Nucleus accumbens (tissue), 56 donors: ENCODE measurements at places on chromosomes 4 and X.
A peak's percentile ranks its signal among the peaks of the same experiment; 100 is the strongest.

- DNase-seq: no peak
Measured at GRCh38 chrX:112822892-112823291, 17.7 kb downstream of the AMOT start.

DNA sequence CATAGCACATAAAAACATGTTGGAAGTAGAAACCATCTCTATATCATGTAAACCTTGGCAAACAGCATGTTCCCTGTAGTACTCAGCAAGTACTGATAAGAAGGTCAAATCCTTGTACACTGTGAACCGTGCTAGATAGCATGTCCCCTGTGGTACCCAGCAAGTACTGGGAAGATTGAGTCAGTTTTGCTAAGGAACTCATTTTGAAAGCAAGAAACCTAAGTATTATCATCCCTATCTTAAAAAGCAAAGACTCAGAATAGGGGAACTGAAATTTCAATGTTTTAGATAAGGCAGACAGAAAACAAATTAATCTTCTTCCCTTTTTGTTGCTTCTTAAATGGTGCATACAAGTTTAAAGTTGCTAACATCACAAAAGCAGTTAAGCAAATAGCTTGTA, 180.2 kb downstream of the RBM46 start:
- DNase-seq: no peak

- DNase-seq: no peak
Measured at GRCh38 chr4:132383571-132384199, 765.4 kb upstream of the PCDH10 start.

DNA sequence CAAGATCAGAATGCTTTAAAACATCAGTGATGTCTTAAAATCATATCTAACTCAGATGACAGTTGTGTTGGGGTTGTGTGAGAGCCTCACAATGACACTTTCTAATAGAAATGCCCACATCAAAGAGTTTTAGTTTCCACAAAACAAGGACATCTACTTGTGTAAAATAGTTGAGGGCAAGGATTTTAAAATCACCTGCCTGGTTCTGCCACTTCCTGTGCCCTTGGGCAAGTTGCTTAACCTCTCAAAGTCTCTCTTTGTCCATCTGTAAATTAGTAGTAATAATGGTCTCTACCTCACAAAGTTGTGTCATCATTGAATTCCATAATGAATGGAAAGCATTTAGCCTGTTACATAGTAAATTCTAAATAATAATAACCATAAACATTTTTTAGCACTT, 41.9 kb upstream of the RELL1 start:
- no peak for DNase-seq

DNA sequence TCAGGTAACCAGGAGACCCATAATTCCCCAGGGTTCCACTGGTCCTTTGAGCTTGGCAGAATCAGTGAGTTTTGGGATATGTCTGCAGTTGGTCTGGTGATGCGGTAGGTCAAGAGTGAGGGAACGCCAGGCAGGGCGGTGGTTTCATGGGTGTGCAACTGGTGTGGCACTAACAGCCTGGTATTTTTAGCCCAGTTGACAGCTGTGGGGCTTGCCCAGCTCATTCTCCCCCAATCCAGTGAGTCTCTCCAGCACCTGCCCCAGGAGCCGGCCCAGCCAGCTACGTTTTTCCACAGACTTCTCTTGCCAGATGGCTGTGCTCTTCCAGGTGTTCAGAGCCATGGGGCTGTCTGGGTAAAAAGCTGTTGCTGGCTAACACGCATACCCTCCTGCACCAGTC, 1019.9 kb downstream of the CCSER1 start:
- DNase-seq: no peak

DNA sequence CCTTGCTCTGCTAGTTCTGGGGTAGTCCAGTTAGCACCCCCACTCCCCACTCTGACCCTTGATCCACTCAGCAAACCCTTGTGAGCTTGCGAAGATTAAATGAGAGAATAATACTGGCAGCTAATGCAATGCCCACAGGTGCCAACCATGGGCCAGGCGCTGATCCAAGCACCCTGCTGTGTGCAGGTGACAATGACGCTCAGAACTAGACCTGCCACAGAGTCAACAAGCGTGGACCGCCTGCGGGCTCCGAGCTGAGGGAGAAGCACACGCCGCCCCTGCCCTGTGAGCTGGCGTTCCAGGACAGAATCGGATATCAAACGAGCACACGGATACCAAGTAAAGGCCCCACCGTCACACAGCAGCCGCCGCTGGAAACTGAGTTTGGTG, 129.2 kb downstream of the FAM53A start:
- no peak for DNase-seq

GRCh38 chr4:48698029-48698971, 81.8 kb downstream of the FRYL start:
- no peak for DNase-seq

DNA sequence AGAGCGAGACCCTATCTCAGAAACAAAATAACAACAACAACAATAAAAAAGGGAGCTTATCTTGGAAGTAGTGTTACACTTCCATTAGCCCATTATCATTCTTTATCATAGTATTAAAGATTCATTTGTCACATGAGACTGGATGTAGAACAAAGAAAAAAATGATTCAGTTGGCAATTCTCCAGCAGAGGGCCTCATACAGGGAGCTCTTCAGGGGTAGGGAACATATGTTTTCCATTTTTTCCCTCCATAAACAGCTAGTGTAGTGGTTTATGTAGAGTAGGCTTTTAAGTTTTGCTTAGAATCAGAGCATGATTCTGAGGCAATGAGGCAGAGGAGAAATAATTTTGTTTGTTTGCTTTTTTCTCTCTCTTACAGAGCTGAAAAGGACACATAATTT, 5.8 kb downstream of the CPE start:
- DNase-seq: no peak

DNA sequence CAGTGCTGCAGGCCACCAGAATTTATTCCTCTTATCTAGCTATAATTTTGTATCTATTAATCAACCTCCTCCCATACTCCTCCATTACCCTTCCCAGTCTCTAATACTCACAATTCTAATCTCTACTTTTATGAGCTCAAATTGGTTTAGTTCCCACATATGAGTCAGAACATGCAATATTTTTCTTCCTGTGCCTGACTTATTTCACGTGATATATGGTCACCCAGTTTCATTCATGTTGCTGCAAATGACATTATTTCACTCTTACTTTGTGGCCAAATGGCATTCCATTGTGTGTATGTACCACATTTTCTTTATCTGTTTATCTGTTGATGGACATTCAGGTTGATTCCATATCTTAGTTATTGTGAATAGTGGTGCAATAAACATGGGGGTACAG, 483.5 kb downstream of the ACTRT1 start:
- no peak for DNase-seq

DNA sequence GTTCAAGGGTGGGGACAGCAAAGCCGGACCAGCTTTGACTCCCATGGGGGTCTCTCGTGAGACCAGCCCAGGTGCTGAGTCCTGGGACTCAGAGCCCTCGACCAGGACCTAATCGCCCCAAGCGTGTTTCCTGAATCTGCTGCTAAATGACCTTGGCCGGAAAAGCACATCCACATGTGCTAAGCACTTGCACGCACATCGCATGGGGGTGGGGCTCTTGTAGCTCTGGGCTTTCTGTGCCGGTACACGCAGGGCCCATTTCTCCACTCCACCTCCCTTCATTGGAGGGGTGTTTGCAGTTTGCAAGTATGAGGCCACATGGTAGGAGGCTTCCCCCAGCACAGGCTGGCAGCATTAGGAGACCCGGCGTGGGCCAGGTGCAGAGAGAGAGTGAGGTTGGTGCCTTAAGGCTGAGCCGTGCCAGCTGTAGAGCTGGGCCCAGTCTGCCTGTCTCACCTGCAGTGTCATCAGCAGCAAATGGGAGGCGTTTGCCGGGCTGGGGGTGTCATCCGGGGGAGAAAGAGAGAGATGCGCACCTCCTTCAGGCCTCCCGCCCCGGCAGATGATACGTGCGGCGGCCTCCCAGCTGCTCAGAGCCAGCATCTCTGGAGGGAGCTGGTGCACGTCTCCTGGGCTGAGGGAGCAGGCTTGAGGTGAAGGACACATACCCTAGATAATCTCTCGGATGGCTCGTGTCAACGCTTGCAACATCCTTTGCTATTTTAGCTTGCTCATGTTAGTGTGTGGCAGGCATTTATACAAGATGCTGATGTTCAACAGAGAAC, 45.2 kb upstream of the CLCN4 start:
- peak; percentile 23 for DNase-seq

DNA sequence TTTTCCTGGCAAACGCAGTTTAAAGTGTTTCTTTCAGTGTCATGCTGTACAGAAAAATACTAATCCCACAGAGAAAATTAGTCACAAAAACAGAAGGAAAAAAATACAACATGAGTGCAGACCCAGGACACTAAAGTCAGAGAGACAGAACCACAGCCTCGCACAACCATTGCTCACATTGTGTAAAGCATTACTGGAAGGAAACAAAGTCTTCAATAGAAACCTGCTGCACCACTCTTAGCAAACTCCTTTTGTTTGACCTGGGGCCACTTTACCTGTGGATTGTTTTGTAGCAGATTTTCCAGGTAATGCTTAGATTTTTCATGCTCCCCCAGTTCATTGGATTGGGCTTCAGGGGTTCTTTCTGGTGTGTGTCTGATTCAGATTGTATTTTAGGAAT, 131.8 kb upstream of the TMLHE start:
- no peak for DNase-seq

DNA sequence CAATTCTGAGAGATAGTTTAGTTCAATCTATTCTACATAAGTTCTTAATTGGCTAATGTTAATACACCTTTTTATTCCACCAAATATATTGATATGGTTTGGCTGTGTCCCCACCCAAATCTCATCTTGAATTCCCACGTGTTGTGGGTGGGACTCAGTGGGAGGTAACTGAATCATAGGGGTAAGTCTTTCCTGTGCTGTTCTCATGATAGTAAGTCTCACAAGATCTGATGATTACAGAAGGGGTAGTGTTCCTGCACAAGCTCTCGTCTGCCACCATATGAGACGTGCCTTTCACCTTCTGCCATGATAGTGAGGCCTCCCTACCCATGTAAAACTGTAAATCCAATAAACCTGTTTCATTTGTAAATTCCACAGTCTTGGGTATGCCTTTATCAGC, 11.3 kb downstream of the PPA2 start:
- no peak for DNase-seq

GRCh38 chrX:110421500-110422455, 63.1 kb downstream of the RTL9 start:
- no peak for DNase-seq

DNA sequence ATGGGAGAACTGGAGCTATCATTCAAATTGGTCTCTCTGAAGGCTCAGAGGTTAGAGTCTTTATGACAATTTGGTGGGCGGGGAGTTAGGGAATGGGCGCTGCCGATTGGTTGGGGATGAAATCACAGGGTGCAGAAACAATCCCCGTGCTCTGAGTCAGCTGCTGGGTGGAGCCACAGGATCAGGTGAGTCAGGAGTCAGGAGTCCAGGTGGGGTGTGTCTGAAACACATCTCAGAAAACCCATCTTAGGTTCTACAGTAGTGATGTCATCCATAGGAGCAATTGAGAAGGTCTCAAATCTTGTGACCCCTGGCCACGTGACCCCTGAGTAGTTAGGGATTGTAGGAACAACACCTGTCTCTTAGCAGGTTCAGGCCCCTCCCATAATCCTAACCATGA, 41.6 kb upstream of the TLR3 start:
- no peak for DNase-seq

DNA sequence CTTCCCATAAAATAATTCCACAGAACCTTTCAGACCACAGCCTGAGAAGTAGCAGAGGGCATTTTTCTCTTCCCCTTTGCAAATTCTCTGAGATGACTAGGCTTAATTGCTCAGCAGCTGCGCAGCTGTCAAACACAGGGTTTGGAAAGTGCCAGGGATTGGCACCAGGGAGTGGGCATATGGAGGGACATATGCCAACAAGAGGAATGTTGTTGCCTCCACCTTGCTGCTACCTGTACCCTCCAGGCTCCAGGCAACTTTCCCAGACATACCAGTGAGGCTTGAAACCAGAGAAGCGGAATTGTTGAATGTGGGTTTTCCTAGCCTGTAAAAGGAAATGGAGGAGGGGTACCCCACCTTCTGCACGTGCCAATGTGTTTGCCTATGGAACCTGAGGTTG, 256.2 kb upstream of the GPR101 start:
- no peak for DNase-seq

GRCh38 chrX:41553688-41554087, 106.5 kb downstream of the NYX start:
- DNase-seq: no peak

GRCh38 chr4:110953898-110954297, 331.0 kb upstream of the PITX2 start:
- DNase-seq: no peak

DNA sequence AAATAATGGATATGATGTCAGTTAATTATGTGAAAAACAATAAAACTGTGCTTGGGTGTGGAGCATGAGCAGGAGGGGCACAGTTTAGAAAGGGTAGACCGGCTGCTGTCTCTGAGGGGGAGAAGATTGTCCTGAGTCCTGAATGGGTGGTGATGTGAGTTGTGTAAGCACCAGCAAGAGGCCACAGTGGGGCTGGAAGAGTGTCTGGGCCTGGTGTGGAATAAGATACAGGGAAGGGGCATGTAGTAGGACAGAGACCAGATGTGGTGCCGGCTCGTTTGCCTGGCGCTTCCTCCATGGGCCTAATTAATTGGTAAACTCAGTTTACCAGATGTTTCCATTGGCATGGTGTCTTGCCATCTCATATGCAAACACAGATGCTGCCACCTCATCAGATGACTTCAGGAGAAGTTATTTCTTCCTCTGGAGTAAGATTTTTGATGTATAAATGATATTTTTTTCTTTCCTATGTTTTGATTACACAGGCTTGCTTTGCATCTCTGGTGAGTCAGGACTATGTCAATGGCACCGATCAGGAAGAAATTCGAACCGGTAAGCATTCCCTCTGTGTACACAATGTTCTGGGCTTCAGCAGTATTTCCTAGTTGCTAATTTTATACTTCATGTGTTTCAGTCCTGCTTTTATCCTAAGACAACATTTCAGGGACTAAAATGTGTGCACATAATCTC, 5.1 kb downstream of the MED28 start:
- no peak for DNase-seq

- no peak for DNase-seq
Measured at GRCh38 chr4:164509951-164510350, 244.0 kb upstream of the SMIM31 start.

DNA sequence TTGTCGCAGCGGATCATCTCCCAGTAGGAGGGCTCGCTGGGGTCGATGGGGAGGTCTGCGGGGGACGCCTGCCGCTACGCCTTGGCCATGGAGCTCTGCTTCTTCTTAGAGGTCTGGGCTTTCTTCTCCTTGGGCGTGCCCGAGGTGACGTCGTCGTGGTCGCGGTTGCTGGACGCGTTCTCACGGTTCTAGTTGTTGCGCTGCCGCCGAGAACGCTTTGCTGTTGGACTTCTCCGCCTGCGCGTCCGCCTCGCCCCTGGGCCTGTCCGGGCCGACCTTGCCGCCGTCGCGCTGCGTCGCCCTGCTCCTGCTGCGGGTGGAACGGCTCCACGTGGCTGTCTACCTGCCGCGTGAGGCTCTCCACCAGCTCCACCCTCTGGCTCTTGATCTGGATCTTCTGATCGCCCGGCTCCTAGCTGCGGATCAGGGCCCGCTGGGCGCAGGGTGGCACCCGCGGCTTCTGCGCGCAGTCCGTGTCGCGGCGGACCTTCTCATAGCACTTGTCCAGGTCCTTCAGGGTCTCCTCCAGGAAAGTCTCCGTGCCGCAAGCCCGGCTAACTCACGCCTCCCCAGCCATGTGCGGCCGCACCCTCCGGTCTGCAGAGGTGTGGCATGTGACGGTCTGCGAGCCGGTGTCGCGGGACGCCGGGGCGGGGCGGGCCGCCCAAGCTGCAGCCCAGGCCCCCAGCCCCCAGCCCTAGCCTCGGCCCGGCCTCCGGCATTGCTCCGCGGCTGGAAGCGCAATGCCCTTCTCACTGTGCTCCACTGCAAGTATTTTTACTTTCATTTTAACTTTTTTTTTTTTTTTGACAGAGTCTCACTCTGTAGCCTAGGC, 40.5 kb upstream of the OGT start:
- no peak for DNase-seq

GRCh38 chr4:5683566-5683965, 24.8 kb downstream of the EVC2 start:
- no peak for DNase-seq
